ENCODE measurements at places on chromosomes 3 and 15. TPM values are rescaled to one million over a fixed set of nuclear protein-coding genes. Genes with fewer than 3 reads are reported as not detected.
A peak's percentile ranks its signal among the peaks of the same experiment; 100 is the strongest.

ZNF660 gene
- 1.4 TPM for total RNA-seq

DNA sequence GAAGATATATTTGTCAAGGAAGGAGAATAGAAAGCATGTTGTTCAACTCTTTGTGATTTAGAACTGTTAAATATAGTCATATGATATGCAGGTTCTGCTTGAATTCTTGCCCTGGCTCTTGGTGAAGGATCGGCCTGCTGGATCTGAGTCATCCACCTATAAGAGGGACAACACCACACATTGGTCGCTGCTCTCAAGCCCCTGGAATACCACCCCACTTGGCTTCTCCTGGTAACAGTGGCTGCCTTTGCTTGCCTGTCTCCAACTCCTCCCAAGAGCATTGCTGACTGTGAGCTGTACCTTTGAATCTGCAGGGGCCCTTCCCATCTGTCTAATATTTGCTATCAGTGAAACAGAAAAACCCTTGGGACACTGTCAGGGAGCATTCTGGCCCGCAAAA lies 78.9 kb upstream of the DGKG start:
- DNase-seq = no peak

GRCh38 chr3:168801794-168802193 lies 706.1 kb upstream of the GOLIM4 start:
- DNase-seq = peak; percentile 80

DNA sequence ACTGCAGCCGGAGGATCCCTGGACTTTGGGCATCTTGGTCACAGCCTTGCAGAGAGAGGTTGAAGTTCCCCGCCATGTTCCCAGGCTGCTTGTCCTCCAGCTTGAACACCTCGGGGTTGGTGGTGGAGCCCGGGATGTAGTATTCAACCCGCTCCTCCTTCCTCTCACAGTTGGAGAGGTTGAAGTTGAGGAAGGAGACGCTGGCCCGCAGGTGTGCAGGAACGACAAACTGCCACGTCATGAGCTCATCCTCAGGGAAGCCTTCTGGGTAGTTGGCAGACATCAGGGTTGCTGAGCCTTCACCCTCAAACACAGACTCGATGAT lies 35.7 kb downstream of the CDCP1 start:
- no peak for DNase-seq

GRM7 gene
- not detected for total RNA-seq

ERICH6 gene
- not detected for total RNA-seq

VGLL4 gene
- total RNA-seq = 34.2 TPM

GRCh38 chr3:48664929-48665328 lies 2.2 kb upstream of the CELSR3 start:
- no peak for DNase-seq

KIF15 gene
- total RNA-seq = 10.8 TPM

- DNase-seq = no peak
Measured at GRCh38 chr15:27124287-27124871, 153.4 kb downstream of the GABRG3 start.

All from IMR-90 (cell line).